CD8-positive, alpha-beta memory T cell (primary cell): ENCODE measurements at places on chromosomes 16 and 17. TPM values are rescaled to one million over a fixed set of nuclear protein-coding genes. Genes with fewer than 3 reads are reported as not detected.

Gene MAPT
- polyA plus RNA-seq: 0.36 TPM

GRCh38 chr17:77370586-77370985 is 229.8 kb downstream of the SEC14L1 start:
- no peak for DNase-seq

DNA sequence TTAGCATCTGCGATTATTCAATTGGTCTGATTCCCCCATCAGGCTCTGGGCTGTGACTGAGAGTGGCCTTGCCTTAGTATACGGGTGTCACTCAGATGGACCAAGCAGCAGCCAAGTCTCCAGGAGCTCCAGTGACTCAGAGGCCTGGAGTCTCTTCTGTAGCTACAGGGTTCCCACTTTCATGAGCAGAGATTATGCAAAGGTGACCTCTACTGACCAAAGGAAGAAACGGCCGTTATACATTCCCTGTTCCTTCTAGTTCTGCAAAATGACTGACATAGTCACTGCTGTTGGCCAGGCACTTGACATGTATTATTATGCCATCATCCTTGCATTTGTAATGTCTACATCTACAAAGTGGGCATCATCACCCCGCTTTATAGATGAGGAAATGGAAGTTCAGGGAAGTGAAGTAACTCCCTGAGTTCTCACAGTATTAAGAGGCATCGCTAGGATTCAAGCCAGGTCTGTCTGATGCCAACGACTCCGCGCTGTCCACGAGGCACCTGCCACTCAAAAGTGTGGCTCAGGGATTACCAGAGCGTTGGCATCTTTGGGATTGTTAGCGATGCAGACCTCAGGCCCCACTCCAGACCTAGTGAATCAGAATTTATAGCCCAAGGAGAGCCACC is 23.3 kb downstream of the SLC38A7 start:
- DNase-seq: no peak

- no peak for DNase-seq
Measured at GRCh38 chr17:70661342-70662222, 492.2 kb downstream of the KCNJ2 start.

GRCh38 chr16:19926449-19927390 is 42.1 kb upstream of the GPRC5B start:
- DNase-seq: no peak

Gene KRTAP2-3
- polyA plus RNA-seq: not detected

DNA sequence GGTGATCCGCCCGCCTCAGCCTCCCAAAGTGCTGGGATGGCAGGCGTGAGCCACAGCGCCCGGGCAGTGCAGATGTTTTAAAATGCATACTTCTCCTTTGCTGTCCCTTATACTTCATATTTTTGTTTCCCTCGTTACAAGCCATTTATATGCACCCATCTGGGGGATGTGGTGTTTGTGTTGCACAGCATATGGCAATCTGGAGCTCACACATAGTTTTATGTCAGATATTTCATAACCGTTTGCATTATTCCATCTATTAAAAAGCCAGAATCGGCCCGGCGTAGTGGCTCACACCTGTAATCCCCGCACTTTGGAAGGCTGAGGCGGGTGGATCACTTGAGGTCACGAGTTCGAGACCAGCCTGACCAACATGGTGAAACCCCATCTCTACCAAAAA is 11.8 kb downstream of the FLYWCH1 start:
- DNase-seq: no peak

Gene ITGAX
- polyA plus RNA-seq: 0.46 TPM

GRCh38 chr17:49748791-49749190 is 15.1 kb downstream of the FAM117A start:
- peak; percentile 49 for DNase-seq

DNA sequence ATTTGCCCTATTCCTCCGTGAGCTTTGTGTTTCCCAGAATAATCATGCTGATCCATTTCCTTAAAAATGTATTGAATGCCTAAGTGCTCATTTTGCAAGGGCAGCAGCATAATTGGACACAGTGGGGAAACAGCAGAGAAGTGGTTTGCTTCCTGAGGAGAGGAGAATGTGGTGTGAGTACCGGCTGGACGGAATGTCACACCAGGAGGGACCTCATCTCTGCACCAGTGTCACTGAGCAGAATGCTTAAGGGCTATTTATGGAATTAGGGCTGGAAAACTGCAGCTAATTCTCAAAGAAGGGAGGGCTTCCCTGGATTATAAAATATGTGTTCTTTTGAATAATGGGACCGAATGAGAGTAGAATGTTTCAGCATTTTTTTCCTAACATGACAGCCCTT is 1100.6 kb upstream of the RBFOX1 start:
- no peak for DNase-seq

DNA sequence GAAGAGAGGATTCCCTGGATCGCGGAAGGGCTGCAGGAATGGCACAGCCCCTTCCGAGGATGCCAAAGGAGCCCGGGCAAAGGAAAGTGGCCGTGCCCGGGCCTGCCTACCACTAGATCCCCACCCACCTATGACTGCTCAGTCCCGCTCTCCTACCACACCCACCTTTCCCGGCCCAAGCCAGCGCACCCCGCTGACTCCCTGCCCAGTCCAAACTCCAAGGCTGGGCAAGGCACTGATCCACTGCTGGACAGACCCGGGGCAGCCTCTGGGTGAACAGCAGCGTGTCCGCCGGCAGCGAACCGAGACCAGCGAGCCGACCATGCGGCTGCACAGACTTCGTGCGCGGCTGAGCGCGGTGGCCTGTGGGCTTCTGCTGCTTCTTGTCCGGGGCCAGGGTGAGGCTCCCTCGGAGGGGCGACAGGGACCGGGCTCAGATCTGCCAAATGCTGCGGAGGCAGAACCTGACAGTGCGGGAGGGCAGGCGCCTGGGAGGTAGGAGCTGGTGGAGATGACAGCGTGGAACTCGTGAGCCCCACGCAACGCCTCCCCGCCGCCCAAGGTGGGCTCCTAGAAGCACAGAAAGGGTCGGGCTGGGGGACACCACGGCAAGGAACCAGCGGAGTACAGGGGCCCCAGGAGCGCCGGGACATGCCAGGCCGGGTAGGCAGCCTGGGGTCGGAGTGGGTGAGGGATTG is at the start of gene CES2:
Gene CES2 (plus strand): TSS at position 203 of the 698 bp plus-strand sequence. CDS start 120 bp downstream, at position 323.
- DNase-seq: no peak

GRCh38 chr17:63946440-63947363 is 14.6 kb upstream of the CD79B start:
- DNase-seq: peak; percentile 25

GRCh38 chr17:29588562-29589411 is 661 bp downstream of the GIT1 start:
- peak; percentile 46 for DNase-seq

- no peak for DNase-seq
Measured at GRCh38 chr17:38970128-38970527, 2.9 kb upstream of the FBXO47 start.

Gene RGS11
- not detected for polyA plus RNA-seq

- no peak for DNase-seq
Measured at GRCh38 chr16:78444-79150, 572 bp downstream of the MPG start.

DNA sequence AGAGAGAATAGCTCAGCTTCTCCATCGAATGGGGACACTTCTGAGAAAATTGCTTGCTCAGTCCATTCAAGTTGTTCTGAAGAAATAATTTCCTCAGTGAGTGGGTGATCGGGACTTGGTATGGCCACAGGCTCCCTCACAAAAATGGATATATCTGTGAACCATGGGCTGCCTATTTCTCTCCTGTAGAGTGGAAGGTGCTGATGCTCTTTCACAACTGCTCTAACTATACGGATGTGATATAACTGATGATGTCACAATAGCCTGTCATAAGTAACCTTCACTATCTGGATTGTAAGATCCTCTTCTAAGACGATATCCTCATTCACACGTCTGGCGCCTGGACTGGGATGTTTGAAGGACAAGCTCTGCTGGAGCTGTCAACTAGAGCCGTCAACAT is 4.7 kb upstream of the CCL18 start:
- DNase-seq: no peak

GRCh38 chr17:12744786-12745185 is 44.5 kb upstream of the ARHGAP44 start:
- DNase-seq: no peak

DNA sequence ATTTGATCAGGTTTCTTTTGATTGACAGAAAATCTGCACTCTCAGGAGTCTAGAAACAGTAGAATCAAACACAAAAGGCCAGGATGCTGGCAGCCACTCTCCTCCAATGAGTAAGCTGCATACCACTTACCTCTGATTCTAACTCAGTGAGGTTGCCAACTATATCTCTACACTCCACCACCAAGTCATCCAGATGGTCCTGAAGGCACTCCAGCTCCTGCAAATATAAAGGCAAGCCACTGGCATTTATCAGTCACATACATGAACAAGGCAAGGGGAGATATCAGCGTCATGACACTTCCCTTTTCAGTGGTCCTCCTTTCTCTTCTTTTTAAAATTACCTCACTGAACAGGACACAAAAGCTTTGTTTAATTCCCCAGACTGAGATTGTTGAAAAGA is 53.1 kb upstream of the CLEC18B start:
- DNase-seq: no peak

DNA sequence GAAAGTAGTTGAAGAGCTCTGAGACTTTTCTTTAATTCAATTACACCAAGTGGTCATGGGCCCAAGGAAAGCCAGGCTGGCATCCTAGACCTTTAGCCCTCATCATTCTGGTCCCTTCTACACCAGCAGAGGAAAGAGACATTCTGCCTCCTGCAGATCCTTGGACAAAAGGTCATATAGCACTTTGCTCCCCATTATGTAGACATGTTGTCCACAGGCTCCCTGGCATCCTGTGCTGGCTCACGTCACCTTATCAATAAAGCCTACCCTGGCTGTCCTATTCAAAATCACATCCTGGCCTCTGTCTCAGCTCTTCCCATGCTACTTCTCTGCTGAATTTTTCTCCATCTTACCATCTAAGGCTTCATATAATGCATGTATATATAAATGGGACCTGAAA is 61.6 kb upstream of the MAF start:
- no peak for DNase-seq

DNA sequence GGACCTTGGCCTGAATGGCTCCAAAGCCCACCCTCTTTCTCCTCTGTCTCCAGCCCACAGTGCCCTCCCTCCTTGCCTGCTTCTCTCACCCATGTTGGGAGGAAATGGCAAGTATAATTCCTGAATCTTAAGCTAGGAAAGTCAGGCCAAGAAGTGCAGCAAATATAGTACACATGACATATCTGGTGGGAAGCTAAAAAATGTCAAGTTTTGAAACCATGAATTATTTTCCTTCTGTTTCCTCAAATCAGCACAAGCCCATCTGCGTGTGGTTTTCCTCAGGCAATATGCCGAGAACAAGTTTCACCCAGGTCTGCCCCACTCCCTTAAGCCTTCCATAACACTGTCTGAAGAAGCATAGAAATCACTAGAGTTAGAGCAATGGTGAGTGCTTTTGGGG is 502.8 kb upstream of the CDH11 start:
- DNase-seq: no peak

- DNase-seq: no peak
Measured at GRCh38 chr17:214881-215331, 33.5 kb upstream of the DOC2B start.

Gene IRX5
- not detected for polyA plus RNA-seq

GRCh38 chr16:64900019-64900418 is 221.8 kb downstream of the CDH11 start:
- DNase-seq: no peak

DNA sequence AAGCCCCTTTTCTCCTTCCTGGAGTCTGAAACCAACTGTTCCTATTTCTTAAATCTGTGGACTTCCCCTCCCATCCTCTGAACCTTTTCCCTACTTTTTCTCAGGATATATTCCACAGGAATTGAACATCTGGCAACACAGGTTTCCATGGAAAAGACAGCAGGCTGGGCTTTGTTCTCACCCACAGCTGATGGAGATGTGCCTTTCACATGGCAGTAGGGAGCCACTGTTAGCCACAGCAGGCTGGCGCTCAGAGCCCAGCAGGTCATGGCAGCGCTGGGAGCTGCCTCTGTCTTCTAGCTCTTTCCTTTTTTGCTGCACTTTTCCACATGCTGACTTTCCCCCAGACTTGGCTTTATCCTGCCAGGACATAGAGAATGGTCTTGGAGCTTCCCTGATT is 116.4 kb upstream of the NLRP1 start:
- no peak for DNase-seq

- no peak for DNase-seq
Measured at GRCh38 chr17:43995150-43995471, 9.3 kb upstream of the NAGS start.

DNA sequence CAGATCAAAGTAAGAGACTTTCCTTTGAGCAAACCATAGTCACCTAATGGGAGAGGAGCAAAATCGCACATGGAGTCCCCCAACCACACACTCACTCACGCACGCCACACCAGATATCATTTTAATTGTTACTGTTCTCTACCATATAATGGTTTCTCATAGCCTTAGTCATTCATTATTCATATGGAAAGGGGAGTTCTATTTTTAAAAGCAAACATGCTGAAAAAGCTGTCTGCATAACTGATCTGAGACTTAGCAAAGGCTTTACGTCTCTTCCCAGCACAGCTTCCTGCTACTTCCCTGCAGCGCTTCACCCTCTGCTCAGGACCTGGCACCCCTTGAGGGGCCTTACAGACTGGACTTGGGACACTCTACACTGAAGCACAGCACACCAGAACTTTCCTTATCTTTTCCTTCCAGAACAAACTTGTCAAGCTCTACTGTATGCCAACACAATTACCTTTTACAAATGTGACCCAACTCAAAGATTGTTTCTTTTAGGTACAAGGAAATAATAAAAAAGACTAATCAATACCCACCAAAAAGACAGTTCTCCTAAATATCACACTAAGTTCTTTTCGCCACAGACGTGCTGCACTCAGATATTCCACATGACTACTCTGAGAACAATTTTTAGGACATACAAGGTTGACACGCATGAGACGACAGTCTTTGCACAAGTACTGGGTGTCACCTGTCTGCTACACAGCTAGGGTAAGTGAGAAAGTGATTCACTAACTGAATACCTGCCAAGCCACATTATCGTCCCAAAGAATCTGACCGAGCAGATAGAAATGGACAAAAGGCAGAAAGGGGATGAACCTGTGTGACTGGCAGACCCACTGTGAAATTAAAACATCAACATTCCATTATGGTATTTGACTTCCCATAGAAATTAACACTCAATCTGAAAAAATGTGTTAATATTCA is 21.5 kb downstream of the SRP68 start:
- DNase-seq: no peak

GRCh38 chr17:79255456-79255855 is 180.8 kb downstream of the ENGASE start:
- no peak for DNase-seq
